ENCODE measurements at places on chromosomes 11 and 22.

- no peak for DNase-seq
Observed at GRCh38 chr22:39114112-39114511, 17.1 kb downstream of the APOBEC3H start.

DNA sequence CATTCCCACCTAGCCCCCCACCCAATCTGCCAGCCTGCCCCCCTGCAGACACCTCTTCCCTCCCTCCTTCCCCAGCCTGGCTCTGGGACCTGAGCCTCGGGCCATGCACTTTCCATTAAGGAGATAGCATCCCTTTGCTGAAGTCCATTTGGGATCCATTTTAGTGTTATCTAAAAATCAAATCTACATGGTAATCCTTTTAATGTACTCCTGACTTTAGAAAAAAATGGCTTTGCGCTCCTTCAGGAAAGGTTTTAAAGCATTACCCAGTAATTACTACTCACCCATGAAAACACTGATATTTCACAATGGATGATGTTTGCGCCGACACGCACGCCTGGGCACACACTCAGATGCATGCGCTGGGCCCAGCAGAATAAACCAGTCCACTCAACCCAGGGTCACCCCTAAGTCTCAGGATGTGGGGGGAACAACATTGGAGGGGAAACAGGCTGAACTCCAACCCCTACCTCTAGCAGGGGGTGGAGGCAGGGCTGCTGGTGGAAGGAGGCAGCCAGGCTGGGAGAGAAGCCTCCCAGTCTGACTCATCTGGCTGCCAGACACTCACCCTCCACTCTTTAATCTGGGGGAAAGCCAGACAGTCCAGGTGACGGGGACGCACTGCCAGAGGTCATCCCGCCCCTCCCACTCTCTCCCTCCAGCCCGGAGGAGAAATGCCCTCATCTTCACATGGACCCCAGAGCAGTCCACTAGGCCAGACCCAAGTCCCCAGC is 29.8 kb downstream of the LMO1 start:
- no peak for DNase-seq

- DNase-seq: no peak
Observed at GRCh38 chr11:69311767-69312385, 17.9 kb downstream of the MYEOV start.

DNA sequence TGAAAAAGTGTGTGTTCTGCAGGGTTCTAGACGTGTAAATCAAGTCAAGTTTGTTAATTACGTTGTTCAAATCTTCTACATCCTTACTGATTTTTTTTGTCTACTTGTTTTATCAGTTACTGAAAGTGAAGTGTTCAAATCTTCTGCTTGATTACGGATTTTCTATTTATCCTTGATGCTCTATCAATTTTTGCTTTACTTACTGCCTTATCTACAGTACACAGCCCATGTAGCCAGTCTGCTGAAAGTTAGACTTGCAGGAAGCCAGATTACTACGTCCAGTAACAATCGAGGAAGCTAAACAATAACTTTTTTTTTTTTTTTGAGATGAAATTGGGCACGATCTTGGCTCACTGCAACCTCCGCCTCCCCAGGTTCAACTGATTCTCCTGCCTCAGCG is 15.6 kb upstream of the C11orf24 start:
- no peak for DNase-seq

- DNase-seq: no peak
Observed at GRCh38 chr11:71339396-71339881, 87.1 kb upstream of the SHANK2 start.
